ENCODE measurements at places on chromosomes 12 and 14. TPM values are rescaled to one million over a fixed set of nuclear protein-coding genes. Genes with fewer than 3 reads are reported as not detected.
A peak's percentile ranks its signal among the peaks of the same experiment; 100 is the strongest.

GRCh38 chr12:60266381-60266852, 670.6 kb downstream of the SLC16A7 start:
- no peak for DNase-seq

FOXM1 gene
- total RNA-seq: 6.8 TPM

GYS2 gene
- total RNA-seq: not detected

ARG2 gene
- total RNA-seq: 3.9 TPM

- no peak for DNase-seq
Observed at GRCh38 chr14:36519431-36520321, at the start of gene NKX2-1. NKX2-1 (minus strand) TSS chr14:36520232; CDS start chr14:36520129, 103 bp downstream.

GRCh38 chr12:51246254-51246853, 7.7 kb downstream of the DAZAP2 start:
- DNase-seq: no peak

- no peak for DNase-seq
Observed at GRCh38 chr14:102922490-102923200, at the start of gene AMN. AMN (plus strand) TSS chr14:102922663; CDS start chr14:102922689, 26 bp downstream.

DNA sequence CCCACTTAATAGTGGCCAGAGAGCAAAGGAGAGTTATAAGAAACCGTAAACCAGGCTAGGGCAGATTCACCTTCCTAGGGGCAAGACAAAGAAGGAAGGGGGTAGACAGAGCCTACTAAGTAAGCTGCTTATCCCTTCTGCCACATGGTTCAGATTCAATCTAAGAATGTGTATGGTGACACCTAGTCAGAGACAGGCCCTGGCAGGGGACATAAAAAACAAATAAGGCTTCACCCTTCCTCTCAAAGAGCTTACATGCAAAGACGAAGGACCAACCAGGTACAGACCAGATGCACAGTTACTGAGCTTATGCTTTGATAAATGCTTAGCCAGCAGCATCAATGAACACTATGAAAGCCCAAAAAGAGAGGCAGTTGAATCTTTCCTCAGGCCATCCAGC, 4.4 kb downstream of the CYP27B1 start:
- DNase-seq: no peak

- peak; percentile 19 for DNase-seq
Observed at GRCh38 chr12:31492599-31493196, 98.2 kb downstream of the DENND5B start.

DNA sequence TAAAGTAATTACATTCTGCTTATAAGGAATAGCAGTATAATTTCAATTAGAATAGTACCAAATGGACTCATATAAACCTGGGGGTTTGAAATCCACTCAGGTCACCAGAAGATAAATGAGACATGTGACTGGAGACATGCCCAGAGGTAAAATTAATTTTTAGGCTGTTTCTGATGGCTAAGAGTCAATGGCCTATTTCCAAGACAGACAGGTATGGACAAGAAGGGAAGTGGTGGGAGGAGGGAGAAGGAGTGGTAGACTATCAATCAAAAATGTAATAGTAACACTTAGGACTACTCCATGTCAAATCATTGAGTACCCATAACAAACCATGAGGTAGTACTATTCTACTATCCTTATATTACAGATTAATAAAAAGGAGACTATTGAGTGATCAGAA, 544.0 kb downstream of the GALC start:
- no peak for DNase-seq

- DNase-seq: peak; percentile 15
Observed at GRCh38 chr14:35339761-35340406, 47.7 kb downstream of the PSMA6 start.

DNA sequence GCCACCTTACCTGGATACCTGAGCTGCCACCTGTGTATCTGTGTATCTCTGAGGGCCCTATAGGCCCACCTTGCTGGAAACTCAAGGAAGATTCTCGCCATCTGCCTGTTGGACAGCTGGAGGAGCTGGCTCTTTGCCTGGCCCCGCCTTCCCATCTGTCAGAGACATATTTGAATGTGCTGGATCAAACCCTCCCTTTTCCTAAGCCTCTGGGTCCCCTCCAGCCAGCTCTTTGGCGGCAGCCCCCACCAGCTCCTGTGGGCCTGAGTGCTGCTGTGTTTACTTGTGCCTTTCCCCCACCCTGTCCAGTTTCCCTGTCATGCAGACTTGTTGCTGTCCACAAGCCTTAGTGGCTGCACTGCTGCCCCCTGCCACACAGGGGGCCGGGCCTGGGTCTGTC, 55.9 kb upstream of the SRSF5 start:
- peak; percentile 97 for DNase-seq

TCTN2 gene
- total RNA-seq: 6.8 TPM

CHGA gene
- 0.72 TPM for total RNA-seq

GRCh38 chr14:30333934-30334333, 225.0 kb upstream of the G2E3 start:
- DNase-seq: no peak

DNA sequence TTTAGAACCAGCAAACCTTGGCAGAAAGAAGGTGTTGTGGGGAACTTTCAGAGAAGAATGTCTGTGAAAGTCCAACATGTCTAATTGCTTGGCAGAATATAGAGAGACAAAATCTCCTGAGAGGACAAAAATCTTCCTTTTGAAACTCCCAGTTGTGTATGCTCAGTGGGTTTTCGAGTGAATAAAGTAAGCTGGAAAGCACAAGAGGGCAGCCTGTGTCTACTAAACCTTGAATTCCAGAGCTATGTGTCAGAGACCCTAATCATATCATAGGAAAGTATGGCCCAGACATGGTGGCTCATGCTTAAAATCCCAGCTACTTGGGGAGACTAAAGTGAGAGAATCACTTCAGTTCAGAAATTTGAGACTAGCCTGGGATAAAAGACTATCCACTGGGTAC, 661.2 kb downstream of the SLC16A7 start:
- no peak for DNase-seq

DNA sequence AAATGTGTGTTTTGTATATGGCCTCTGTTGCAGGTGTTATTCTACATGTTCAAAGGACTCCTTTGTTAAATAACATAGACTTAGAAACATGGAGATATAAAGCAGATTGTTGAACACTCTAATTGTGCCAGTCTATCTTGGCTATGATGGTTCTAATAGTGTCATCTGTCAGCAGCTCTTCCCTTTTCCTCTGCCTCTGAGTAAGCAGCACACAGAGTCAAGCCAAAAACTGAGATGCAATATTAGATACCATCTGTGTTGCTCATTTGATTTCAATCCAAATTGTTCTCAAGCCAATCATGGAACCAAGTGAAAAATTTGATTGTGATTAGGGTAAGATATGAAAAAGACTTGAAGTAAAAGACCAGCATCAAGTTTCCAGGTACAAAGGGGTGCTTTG, 871.1 kb upstream of the MGAT4C start:
- peak; percentile 37 for DNase-seq

DNA sequence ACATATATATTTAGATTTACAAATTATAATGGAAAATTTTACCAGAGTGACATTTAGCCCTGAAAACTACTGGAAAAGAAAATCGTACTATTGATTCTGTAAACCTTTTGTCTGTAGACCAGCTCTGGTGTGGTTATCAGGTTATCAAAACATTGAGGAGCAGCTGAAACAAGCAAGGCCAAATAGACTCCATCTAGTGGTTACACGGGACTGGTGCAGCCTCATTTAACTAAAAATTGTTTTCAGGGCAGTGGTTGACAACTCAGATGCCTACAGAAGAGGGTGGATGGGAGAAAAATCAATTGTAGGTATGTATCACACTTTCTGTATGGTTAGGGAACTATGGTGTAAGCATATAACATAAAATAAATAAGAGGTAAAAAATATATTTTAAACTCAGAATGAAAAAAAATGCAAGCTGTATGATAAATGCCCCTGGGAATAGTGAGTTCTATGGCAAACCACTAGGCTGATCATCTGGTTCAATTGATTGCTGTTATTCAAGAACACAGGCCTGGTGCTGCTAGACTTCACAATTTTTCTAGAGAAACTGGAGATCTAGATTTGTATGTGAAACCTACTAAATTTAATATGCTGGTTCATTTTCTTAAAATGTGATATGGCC, 51.2 kb downstream of the ACSS3 start:
- peak; percentile 43 for DNase-seq

ABCB9 gene
- total RNA-seq: 4.1 TPM

SERPINA9 gene
- not detected for total RNA-seq

DNA sequence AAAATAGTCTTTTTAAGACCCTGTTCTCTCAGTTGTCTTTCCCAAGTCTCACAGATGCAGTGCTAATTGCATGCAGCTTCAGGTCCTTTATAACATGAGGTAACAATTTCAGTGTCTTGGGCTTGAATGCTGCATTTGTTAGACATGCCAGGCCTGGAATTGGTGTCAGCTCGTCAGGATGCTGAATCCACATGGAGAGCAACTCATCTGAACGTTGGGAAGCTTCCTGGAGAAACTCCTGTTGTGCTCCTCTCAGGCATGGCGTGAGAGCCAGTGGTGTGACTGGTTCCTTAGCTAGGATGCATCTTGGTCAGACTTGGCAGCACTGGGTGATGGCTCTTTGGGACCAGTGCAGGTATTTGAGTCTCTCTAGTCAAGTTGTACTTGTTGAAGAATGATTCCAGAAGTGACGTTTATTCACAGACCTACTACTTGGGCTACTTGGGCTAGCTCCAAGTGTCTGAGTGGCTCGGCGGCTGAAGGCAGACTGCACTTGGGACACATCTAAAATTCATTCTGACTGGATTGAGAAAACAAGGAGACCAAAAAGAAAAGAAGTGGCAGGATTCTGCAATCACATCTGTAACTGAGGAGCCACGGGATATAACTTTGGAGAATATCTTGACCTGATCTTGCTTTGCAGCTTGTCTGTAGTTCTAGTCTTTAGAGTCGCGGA, 134.8 kb upstream of the ARHGAP5 start:
- DNase-seq: no peak

DNA sequence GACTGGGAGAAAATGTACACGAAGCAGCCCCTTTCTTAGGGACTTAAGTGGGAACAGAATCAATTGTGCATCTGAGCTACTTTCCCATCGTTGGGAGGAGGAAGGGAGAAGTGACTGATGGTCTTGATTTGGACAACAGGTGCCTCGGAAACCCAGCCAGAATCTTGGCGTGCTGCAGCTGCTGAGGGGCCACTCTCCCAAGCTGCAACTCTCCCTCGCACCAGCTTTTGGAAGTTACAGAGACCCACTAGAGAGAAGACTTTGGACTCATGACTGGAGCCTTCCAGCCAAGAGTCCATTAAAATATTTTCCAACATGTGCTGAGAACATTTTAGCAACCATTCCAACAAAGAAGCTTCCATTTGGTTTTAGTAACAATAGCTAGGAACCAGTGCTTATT, 52.3 kb downstream of the GNS start:
- DNase-seq: peak; percentile 96

DNA sequence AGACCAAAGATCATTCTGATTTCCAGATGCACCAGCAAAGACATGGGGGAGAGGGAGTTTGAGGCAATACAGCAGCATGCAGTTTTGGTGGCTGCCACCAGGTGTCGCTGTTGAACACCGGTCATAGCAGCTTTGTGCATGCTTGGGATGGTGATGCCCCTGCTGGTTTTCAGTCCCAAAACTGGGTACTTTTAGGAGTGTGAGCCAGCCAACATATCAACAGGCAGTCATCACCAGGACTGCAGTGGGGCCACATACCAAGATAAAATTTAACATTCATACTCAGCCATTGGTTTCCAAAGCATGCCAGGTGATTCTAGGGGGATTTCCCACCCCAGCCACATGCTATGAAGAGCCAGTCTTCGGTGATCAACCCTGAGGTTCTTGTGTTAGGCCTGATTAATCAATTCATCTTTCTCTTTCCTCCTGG, 64.2 kb downstream of the PHETA1 start:
- DNase-seq: no peak

DNA sequence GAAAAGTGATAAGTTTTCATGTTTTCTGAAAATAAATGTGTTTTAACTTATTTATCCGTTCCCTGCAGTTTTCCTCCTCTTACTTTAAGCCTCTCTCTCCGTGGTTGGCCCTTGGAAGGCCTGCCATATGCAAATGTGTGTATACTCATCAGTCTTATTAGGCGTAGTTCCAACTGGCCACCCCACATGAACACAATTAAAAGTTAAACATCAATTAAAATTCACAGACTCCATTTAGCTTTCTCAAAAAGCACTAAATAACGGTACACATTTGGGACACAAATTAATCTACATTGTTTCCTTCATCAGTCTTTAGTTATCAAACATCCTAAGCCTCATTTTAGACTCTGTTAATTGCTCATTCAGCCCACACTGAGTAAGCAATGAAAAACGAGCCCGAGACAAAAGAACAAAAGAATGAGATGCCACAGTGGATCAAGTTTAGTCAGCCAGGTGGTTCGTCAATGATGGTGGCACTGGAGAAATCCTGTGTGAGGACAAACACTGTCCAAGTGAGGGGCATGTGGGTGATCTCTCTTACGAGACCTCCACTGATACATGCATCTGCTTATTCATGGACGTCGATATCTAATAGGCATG, 76.0 kb upstream of the TMCC3 start:
- DNase-seq: no peak

- DNase-seq: peak; percentile 70
Observed at GRCh38 chr12:64571411-64571810, 38.9 kb upstream of the RASSF3 start.

DNA sequence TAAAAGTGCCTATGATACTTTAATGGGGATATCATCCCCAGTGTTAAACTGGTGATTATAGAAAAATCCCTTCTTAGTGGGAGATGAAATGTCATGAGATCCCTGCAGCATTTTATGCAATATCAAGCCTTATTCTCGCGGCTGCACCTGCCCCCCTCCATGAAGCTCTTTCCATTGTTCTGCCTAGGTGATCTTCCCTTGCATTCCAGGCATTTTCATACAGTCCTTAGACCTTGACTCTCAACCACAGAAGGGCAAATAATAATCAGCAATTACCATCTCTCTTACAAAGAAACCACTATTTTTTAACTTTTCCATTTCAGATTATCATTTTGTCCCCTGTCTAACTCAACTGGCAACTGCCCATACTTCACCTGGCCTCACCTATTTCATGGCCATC, 352.3 kb downstream of the NELL2 start:
- DNase-seq: no peak

GRCh38 chr14:63045234-63045611, at the start of gene KCNH5:
KCNH5 (minus strand) TSS chr14:63045458; CDS start chr14:63045186, 272 bp downstream.
- peak; percentile 75 for DNase-seq
